ENCODE measurements at places on chromosomes 5 and 9.

DNA sequence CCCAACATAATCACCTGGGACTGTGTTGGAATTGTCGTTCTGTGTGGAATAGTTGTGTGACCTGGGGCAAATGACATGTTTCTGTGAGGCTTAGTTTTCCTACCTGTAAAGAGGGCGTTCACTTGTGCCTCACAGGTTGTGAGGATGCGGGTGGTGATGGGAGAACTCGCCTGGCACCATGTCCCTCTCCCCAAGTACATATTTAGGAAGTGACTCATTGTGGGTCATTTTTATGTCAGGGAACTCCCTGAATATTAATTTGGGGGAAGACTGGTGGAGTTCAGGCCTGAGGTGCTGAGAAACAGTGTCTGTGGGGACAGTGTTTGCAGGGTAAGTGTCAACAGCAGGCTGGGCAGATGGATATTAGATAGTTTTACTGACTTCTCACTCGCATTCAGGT is 144.7 kb downstream of the KDM4C start:
- peak; percentile 6 for DNase-seq

DNA sequence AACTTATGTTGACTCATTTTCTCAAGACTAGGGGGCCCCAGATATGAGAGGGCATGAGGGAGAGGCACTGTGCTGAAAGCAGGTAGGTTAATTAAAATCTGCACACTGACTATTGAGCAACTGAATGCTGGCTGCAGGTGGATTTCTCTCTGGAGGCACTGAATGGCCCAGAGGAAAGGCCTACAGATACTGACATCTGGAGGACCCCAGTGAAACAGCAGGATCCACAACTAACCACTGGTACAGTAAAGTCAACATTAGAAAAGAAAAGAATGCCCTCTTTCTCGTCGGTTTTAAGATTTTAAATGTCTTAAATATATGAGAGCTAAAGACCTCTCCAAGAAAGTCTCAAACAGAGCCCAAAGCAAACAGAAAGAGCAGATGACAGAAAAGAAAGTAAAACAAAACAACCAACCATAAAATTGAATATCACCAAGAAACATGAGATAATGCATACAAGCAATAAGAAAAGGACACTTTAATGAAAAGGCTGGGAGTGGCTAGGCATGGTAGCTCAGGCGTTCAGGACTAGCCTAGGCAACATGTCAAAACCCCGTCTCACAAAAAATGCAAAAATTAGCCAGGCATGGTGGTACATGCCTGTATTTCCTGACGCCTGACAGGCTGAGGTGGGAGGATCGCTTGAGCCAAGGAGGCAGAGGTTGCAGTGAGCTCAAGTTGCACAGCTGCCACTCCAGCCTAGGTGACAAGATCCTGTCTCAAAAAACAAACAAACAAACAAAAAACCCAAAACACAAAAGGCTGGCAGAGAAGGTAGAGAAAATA is 43.3 kb downstream of the PUM3 start:
- no peak for DNase-seq

GRCh38 chr9:132069046-132069898 is 10.4 kb downstream of the MED27 start:
- DNase-seq: peak; percentile 79

DNA sequence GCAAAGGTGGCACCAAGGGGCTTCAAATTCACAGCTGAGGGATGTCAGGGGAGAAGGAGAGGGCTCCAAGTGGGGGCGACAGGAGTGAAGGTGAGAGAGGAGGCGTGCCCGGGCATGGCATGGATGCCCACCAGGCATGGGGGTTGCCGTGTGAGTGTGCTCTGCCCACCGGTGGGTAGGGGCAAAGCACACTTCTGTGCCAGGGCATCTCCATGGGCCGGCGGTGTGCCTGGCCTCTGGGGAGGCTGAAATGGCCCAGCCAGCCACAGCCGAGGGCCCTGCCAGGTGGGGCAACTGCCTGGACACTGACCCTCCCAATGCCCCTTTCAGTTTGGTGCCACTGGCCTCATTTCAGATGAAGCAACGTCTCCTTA is 14.0 kb upstream of the RNU6ATAC start:
- no peak for DNase-seq

Measured in AG10803 (cell line).